Activated CD4-positive, alpha-beta T cell treated with anti-CD3 and anti-CD28 coated beads for 24 hours (primary cell): ENCODE measurements at places on chromosomes 3 and 15.

- DNase-seq, result no peak
Measured at GRCh38 chr3:52681596-52681995, 4.1 kb downstream of the PBRM1 start.

DNA sequence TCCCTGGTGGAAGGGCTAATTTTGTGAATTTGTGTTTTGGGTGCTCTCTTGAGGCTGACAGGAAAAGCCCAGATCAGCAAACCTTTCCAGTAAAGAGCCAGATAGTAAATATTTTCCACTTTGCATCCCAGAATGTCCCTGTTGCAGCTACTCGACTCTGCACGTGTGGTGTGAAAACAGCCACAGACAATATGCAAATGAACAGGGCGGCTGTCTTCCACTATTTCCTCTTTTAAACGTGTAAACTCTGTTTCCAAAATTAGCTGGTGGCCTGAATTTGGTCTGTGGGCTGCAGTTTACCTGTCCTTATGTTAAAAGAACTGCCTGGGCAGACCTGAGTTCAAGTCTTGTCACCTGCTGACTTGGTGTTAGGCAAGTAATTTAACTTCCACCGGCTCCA lies 202.7 kb downstream of the EDEM1 start:
- DNase-seq, result no peak

DNA sequence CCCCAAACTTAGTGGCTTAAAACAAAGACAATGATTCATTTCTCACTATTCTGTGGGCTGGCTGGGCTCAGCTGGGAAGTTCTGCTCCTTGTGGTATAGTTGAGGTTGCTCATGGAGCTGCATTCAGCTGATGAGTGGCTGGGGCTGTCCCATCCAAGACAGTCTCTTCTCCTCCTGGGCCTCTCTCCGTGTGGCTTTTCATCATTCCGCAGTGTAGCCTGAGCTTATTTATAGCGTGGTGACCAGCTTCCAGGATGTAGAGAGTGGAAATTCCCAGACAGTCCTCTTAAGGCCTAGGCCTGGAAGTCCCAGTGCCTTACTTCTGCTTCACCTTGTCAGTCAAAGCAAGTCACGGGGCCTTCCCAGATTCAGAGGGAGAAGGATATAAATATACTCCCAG lies 136.7 kb upstream of the DAZL start:
- DNase-seq, result peak; percentile 13

DNA sequence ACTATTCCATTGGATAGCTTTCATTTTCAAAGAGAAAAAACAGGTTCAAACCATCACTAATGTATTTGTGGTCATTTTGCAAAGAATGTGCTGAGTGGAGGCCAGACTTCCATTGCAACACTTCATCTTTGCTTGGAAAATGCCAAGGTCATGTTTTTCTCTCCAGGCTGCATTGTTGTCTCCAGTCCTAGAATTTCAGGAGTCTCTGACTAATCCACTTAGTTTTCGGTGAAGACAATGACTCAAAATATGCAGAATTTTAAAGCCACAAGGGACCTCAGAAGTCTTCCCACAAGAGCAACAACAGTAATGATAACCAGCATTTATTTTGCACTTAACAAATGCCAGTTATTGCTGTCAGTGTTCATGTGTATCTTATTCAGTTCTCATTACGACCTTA lies 277.0 kb downstream of the RYR3 start:
- no peak for DNase-seq

GRCh38 chr15:42182328-42182886 lies 25.7 kb downstream of the VPS39 start:
- DNase-seq, result no peak

GRCh38 chr3:122677216-122677615 lies 3.4 kb upstream of the PARP14 start:
- no peak for DNase-seq

DNA sequence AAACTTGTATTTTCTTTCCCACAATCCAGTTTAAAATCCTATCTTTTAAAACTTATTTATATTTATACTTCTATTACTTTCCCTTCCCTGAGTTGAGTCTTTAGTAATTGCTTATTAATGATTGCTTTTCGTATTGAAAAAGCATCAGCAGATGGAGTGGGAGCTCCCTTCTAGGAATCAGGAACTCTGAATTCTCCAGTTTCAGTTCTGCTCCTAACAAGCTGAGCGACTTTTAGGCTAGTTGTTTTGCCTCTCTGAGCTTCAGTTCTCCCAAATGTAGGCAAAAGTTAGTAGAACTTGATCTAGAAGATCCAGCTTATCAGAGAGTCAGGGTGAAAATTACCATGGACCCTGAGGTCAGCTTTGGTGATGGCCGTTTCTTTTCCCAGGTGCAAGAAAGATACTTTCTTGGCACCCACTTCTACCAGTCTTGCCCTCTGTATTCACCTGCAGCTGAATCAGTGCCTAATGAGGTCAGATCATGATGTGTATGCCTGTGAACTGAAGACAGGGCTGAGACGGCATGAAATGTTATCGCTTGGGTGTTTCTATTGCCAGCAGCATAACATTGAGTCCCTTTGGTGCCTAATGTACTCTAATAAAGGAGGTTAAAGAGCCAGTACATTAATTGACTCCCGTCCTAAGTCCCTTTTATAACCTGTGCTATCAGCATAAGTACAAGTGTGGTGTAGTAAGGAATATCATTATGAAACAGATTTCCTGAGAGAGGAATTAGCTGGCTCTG lies 194.5 kb upstream of the TBC1D5 start:
- DNase-seq, result no peak

DNA sequence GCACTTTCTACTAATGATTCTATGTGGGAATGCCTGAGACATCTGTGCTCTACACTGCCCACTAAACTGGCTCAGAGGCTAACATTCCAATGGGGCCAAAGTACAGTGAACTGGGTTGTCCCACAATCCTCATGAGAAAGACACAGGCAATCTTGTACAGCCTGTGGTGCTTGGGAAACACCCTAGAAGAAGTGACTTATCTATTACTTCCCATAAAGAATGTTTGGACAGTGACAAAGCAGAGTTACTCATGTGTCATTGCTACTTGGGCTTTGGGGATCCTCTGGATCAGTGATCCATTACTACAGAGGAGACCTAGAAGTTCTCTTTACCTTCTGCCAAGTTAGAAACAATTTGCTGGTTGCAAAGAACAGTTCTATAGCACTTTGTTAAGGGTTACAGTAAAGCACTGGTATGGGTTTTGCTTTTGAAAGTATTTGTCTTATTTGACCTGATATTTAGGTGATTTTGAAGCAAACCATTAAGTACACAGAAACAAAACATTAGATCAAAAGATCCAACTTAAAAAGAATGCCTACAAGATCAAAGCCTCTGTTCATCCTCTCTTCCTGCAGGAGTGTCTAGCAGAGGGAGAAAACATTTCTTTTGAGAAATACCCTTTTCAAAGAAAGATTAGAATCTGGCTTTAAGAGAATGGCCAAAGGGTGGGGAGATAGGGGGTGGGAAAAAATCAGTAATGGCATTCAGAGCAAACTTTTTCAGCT lies 75.8 kb downstream of the CTNNB1 start:
- DNase-seq, result no peak

DNA sequence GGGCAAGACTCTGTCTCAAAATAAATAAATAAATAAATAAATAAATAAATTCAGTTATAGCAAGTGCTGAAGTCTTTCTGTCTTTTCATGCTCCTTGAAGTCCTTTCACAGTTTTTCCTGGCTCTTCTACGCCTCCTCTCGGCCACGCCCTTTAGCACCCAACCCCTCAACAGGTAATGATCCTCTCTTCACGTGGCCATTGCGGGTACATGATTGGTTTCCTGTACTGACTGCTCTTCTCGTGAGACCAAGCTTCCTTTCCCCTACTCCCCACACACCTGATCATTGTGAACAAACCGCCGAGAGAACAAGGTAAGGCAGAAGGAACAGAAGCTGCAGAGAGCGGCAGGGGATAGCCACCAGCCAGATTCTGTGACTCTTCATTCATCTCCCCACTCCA lies 2.3 kb upstream of the ZNF774 start:
- no peak for DNase-seq

GRCh38 chr3:168267179-168267578 lies 171.5 kb upstream of the GOLIM4 start:
- DNase-seq, result no peak

- DNase-seq, result no peak
Measured at GRCh38 chr15:99503411-99503810, 62.4 kb upstream of the MEF2A start.

DNA sequence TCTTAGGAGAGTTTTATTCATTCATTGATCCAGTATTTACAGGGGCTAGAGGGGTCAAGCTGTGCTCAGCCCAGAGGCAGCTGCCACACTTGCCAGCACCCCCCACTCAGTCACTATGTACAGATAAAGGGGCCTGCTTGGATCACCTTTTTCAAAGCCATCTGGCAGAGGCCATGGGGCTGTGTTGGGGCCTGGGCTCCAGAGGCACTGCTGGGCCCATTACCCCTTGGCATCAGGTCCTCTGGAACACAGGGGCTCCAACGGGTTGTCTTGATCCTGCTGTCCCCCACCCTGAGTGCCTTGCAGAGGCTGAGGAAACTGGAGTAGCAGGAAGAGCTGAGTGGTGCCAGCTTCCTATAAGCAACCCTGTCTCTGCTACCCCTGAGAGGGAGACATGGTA lies 43.9 kb downstream of the SEMA3G start:
- DNase-seq, result no peak

DNA sequence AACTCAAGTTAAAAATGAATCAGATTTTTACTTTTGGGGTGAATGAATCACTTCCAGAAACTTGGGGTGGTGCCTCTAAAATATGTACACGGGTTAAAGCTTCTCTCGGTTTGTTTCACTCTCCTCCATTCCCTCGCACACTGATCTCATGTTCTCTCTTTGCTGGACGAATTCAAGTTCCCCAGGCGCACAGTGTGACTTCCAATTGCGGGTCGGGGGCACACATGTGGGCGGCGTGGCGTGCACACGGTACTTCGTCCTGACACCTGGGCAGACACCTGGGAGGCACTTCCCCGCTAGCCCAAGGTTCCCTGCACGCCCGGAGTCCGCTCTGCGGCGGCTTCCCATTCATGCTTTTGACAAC lies 692 bp downstream of the SCAANT1 start:
- no peak for DNase-seq

DNA sequence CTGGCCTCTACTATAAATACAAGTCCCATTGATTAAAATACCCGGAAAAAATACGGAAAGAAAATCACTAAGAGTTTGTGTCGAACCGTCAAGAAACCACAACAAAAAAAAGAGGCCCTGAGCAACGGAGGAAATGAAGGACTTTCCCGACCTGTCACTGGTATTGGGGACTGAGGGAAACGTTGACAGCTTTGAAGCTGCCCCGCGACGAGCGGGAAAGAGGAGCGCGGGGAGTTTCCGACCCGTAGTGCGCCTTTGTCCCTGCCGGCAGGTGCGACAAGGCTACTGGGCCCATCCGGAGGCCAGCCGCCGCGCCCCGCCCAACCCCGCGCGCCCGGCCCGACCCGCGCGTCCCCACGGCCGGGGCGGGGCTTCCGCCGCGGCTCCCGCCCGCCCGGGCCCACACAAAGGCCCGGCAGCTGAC lies 416 bp downstream of the PBRM1 start:
- peak; percentile 77 for DNase-seq

DNA sequence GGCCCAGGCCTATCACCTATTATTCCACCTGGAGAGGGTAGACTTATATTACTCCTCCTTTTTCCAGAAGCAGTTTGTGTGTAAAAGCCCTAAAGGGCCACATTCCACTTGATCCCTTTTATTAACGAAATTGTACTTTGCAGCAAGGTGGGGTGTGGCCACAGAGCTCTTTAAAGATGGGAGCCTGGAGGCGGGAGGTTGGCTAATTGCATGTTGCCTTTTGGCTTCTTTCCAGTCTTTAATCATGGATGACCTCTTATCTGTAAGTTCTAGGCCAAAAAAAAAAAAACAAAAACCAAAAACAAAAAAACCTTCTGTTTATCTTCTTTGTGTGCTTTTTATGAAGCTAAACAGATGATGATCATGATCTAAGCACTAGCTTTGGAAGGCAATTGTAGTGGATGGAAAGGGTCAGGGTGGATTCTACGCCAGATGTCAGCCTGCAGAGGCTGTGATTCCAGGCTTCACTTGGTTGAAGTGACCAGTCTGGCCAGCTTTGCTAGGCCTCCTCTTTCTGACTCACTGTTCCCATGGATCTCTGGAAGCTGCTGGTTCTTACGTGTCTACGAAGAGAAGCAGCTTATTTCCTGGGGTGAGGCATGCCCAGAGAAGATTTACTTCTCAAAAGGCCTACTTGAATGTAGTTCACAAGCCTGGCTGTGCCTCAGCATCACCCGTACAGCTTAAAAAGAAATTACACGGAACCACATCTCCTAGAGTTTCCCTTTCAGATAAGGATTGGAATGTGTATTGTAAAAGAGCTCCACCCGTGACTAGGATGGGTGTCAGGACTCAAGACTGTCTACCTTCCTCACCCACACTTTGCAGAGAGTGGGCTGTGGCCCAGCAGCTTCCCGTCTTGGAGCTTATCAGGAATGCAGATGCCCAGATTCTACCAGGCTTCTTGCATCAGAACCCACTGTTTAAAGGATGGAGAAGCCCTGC lies 330.9 kb upstream of the C2CD4B start:
- no peak for DNase-seq

DNA sequence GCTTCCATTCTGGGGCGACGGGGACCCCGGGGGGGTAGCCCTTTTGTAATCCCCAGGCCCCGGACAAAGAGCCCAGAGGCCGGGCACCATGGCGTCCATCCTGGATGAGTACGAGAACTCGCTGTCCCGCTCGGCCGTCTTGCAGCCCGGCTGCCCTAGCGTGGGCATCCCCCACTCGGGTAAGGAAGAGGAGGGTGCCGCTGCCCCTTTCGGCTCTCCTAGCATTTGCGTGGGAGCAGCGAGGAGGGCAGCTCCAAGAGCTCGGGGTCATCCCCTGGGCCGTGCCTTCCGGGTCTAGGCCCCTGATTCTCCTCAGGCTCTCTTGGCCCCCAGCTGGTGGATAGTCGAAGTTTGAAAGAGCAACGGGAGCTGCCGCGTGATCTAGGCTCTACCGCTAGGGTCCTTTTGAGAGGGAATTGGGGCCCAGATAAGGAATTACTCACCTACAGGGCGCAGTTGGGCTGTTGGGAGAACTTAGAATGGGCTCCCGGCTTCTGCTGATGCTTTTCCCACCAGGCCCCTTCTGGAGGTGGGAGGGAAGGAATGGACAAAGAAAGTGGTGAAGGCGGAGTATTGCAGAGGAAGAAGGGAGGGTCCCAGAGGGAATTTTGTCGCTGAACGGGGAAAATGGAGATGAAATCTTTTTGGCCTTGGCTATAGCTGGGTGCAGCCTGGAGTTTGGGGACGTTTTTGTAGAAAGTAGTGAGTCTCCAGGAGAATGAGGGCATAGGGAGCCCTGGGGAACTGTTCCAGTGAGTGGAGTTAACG lies 615 bp downstream of the VPS18 start:
- peak; percentile 24 for DNase-seq

DNA sequence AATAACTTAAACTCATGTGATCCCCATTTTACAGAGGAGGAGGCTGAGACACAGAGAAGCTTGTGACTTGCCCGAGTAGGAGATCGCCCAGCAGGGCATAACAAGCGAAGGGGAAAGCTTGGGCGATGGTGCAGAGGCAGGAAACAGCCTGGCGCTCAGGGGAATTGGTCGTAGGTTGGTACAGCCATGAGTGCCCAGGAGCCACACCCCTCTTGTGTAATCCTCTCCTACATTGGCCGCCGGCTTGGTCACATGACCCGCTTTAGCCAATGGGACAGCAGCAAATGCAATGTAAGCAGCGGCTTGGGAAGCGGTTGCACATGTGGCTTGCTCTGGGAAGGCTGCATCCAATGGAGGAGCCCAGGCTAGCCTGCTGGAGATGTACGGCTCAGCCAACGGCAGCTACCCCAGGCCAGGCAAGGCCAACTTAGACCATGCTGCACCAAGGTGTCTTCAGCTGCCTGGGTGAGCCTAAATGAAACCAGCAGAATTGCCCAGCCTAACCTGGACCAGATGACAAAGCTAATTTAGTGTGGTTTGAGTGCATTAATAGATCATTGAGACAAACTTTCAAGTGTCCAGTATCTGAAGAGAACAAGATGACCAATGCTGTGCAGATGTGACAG lies 50.3 kb upstream of the SLC6A6 start:
- no peak for DNase-seq
